Hematopoietic multipotent progenitor cell treated with erythropoietin and hydrocortisone succinate and interleukin-3 and kit ligand, for 8 days (in vitro differentiated cells): ENCODE measurements at places on chromosomes 1 and 21.

- no peak for DNase-seq
These were observed 24.4 kb upstream of the LEPR start for GRCh38 chr1:65395887-65396612.

DNA sequence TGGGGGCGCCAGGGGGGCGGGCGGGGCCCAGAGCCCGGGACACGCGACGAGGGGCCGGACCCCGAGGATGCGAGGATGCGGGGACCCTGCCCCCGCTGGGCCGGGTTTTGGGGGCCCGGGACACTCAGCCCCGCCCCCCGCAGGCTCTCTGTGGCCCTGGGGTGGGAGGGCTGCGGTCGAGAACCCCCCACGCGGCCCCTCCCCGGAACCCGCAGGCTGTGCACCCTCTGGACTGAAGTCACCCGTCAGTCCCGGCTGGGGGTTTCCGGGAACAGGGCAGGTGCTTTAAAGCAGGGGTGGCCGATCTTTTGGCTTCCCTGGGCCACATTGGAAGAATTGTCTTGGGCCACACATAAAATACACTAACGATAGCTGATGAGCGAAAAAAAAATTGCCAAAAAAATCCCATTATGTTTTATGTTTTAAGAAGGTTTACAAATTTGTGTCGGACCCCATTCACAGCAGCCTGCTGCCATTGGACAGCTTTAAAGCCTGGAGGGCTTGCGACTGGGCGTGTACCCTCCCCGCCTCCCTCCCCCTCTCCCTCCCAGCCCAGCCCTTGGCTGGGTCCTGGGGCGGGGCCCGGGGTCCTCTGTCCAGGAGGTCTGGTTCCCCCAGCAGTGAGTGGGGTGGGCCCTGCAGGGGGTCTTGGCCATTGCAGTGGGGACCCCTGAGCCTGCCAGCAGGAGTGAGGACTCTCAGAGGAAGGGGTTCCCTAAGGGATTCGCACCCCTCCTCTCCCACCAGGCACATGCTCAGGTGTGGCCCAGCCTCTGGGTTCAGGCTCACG, 21.6 kb upstream of the C1orf159 start:
- no peak for DNase-seq

DNA sequence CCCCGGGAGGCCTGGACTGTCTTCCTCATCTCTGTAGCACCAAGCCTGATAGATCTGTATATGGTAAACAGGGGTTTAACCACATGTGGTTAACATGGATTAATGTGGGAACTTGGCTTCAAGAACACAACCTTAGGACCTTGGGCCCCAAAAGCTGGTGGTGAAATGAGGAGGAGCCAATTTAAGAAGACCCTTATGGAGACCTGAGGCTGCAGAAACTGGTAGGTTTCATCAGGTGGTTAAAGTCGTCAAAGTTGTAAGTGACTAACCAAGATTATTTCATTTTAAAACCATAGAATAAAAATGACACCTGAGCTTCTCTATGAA, 14.0 kb downstream of the THEMIS2 start:
- no peak for DNase-seq

DNA sequence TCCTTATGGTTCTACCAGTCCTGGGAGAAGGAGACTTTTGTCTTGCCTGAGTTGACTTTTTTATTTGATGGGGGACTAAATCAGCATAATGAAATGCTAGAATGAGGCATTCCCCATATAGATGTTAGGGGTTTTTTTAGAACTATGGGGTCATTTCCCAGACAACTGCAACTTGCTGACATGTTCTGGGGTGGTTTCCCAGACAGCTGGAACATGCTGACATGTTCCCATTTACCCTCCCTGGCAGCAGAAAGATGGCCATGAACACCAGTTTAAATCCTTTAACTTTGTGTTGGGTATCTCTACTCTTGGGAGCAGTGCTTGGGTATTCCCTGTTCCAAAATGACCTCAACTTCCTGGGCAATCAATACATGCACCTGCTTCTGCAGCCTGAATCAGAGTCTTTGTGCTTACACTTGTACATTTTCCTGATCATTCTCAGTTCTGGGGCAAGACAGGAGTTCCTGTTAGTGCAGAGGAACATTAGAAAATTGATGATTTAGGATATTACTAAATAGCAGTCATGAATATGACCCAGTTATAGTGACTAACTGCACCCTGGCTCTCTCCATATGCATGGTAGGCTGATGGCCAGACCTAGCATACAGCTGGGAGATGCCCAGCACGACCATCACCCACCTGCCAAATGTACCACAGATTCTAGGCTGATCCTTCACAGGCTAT, 75.4 kb upstream of the CD5L start:
- no peak for DNase-seq

DNA sequence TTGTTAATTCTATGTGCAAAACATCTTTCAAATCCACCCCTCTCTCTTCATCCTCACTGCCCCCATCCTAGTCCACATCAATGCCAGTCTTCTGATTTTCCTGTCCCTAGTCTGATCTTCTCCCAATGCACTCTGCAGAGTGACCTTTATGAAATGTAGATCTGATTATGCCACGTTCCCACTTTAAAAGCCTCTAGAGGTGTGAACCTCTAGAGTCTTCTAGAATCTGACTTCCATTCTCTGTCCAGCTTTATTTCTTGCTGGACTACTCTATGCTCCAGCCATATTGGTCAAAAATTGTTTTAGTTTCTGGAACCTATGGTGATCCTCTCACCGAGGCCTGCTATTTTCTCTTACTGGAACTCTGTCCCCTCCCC, 32.5 kb downstream of the ZNF648 start:
- DNase-seq, result no peak

DNA sequence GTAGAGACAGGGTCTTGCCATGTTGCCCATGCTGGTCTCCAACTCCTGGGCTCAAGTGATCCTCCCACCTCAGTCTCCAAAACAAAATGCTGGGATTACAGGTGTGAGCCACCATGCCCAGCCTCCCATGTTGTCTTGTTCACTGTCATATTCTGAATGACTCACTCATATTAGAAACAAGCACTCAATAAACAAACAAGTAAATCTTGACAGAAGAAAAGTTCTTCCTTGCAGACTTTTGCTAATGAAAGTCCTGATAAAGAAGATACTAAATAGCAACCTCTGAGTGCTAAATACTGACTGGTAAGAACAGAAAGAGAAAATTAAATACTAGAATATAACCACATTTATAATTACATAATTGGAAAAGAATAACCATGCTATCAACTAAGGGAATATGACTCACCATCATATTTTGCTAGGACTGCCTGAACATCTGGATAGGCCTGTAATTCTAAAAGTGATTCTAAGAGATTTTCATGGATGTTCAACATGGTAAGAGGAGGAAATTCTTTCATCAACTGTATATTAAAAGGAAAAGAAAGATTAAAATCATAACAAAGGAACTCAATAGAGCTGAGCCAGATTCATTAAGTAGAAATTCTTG, 37.3 kb downstream of the ST7L start:
- no peak for DNase-seq

- no peak for DNase-seq
These were observed 11.6 kb downstream of the AGO1 start for GRCh38 chr1:35894656-35895055.

- peak; percentile 72 for DNase-seq
These were observed 339 bp upstream of the RNPC3 start for GRCh38 chr1:103525114-103525606.

GRCh38 chr1:11466416-11466815, 12.5 kb upstream of the DISP3 start:
- DNase-seq, result no peak

GRCh38 chr1:109115685-109116084, 1.8 kb downstream of the ELAPOR1 start:
- no peak for DNase-seq

DNA sequence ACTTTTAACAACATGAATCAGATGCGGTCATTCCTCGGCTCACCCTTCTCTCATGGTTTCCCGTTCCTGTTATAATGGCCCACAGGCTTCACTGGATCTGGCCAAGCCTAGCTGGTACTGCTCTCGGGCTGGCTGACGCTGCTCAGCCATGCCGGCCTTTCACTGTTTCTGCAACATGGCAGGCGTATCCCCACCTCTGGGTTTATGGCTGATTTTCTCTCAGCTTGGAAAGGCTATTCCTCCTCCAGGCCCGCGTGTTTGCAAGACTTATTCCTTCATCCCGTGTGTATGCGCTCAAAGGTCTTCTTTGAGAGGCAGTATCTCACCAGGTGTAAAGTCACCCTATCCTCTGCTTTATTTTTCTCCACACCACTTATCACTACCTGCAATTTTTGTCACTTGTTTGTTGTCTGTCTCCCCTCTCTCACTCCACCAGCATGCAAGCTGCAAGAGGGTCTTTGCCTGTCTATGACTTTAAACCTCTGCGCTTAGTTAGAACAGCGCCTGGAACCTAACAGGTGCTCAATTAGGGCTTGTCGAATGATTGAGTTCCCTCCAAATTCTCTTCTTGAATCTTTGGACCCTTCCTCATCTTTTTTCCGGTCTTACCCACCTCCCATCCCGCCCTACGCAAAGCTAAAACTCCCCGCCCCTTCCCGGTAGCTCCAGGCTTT, 491 bp upstream of the RAP1A start:
- DNase-seq, result no peak

DNA sequence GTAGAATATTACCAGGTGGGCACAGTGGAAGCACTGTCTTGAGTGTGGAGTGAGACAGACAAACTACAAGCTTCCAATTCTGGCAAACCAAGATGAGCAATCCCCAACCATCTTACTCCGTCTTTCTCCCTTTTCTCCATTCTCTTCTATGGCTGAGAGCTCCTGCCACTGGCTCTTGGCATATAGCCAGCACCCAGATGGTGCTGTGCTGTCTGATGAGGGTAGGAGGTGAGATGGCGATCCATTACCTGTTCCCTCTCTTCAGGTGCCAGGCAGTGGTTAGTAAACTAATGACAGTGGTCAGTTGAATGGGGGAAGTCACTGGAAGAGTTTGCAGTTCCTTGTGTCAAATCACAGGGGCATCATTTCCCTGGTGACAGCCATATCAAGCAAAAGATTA, 108.4 kb downstream of the FNBP1L start:
- DNase-seq, result no peak

DNA sequence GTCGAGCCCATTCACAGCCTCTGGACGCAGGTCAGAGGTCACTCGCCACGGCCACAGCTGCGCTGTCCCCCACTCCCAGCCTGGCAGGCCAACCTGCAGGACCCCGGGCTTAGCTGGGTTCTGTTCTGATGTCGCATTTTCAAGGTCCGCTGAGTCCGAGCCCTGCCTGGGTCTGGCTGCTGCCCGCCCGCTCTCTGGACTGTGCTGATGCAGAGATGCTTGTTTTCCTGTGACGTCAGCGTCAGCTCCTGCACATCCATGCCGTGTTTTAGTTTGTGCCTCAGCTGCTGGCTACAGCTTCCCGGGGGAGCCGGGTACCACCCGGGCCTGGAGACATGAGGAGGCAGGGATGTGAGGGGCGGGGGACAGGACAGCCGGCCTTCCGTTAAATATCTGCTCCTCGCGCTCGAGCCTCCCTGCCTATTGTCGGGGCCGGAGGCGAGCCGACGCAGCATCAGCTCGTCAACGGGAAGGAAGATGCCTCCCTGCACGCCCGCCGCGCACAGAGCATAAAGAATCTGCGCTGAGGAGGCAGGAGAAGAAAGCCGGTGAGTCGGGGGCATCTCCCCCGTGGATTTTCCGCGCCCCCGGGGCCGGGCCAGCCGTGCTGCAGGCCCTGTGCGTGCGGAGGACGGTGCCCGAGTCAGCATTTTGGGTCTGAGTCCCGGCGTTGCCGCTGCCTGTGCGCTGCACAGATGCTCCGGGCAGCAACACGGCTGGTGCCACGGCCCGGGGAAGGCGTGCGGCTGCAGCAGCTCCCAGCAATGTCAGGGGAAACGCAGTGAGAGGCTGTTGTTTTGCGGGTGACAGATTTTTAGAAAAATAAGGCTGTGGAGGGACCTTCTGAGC, 23.4 kb downstream of the PRKCZ start:
- no peak for DNase-seq

DNA sequence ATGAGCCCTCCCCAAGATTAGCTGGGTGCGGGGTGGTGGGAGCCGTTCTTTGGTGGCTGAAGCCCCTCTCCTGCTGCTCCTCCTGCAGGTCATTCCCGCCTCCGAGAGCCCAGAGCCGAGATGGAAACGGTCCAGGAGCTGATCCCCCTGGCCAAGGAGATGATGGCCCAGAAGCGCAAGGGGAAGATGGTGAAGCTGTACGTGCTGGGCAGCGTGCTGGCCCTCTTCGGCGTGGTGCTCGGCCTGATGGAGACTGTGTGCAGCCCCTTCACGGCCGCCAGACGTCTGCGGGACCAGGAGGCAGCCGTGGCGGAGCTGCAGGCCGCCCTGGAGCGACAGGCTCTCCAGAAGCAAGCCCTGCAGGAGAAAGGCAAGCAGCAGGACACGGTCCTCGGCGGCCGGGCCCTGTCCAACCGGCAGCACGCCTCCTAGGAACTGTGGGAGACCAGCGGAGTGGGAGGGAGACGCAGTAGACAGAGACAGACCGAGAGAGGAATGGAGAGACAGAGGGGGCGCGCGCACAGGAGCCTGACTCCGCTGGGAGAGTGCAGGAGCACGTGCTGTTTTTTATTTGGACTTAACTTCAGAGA, 448 bp downstream of the G0S2 start:
- no peak for DNase-seq

DNA sequence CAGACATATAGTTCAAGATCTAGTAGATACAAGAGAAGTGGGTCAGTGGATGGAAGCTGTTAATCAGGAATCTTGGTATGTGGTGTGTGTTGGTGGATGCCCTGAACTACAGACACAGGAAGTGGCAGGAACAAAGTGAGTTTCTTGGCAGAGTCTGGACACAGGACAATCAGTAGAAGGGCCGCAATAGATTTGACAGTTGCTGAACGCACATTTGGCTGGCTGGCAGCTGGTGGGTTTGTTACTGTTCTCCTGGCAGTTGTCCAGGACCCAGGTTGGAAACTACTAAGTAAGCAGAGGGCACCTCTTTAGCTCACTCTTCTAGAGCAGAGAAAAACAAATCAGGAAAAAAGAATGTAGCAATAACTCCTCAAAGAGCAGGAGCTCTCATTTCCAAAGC, 13.2 kb downstream of the KRTAP26-1 start:
- DNase-seq, result no peak

DNA sequence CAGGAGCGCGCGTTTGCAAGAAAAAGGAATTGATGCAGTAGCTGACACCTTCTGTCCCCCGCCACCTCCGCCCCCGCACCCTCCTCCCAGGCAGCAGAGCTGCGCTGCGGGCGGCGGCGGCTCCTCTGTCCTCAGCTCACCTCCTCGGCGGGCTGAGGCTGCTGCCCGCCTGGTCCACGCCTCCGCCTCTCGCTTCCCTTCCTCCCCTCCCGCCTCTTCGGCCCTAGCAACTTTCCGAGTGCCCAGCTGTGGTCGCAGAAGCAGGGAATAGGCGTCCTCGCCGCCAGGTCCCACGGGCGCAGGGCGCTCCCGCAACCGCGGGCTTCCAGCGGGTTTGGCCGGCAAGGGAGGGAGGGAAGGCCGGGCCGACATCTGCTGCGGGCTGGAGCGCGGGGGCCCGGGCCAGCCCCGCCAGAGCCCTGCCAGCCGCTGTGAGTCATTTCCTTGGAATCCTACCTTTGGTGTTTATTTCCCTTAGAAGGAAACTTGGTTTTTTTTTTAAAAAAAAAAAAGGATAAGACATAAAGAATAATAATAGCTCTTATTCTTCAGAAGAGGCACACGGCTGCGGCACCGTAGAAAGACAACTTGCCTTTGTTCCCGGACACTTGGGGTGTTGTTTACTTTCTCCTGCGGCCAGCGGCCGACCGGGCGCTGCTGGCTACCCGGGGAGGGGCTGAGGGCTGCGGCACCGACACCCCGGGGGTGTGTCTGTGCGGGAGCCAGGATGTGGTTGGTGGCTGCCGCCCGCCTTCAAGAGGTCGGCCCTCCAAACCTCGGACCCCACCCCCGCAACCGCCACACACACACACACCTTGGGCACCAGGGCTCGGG, 1.1 kb downstream of the SERTAD4 start:
- no peak for DNase-seq
